ENCODE measurements at places on chromosomes 1 and 21.

GRCh38 chr1:78490861-78491450 lies at the start of gene PTGFR:
Gene PTGFR, plus strand, starts transcription at chr1:78490974. Its CDS starts 1,770 bp downstream, at chr1:78492744.
- DNase-seq = no peak

GRCh38 chr1:194929357-194929756 lies 1678.9 kb downstream of the KCNT2 start:
- DNase-seq = no peak

GRCh38 chr21:14451546-14451945 lies 68.6 kb upstream of the HSPA13 start:
- no peak for DNase-seq

DNA sequence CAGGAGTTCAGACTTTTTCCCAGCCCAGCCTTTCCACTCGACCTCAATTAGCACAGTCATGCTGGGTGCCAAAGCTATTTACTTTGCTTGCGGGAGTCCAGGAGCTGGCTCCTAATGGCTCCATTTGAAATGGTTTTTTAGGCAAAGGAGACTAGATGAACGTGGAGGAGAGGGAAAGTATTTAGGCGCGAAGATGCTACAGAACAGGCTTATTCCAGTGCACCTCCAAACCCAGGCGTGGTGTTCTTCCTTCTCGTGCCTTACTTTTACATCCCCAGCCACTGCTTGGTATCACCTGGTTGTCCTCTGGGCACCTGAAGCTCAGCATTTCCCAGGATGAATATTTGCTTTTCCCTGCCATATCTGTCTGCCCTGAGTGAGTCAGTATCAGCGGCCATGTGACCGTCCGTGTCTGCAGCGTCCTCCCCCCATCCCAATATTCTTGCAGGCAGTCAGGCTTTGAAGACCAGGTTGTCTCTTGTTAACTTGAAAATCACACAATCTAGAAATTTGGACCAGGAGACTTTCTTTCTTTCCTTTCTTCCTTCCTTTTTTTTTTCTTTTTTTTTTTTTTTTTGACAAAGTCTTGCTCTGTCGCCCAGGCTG lies 198.5 kb downstream of the DYRK1A start:
- DNase-seq = no peak

DNA sequence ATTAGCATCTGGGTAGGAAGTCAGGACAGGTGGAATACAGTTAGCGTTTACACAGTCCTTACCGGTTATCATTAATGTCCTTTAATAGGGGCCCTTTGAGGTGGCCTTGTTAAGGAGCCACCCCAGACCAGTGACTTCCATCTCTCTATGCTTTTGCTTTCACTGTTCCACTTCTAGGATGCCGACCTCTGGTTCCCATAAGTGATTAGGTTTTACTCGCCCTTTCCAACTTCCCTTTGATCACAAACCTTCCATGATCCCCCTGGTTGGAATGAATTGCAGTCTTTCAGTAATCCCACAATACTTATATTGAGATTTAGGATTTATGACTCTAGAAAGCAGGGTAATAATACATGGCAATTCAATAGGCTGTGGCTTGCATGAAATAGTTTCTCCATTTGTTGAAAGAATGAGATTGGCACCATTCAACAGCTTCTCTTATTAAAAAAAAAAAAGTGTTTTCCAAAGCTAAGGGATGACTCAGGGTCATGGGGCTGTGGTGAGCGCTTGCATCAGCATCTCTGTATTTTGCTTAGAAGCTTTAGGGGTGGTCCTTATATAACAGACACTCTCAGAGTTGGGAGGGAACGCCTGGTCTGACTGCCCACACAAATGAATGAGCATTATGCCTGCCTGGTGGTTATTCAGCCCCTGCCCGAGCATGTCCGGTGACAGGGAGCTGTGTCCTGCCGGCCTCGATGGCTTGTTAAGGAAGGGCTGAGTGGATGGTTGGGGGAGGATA lies 110.5 kb downstream of the CNIH3 start:
- DNase-seq = no peak

GRCh38 chr1:27098431-27099134 lies 56.3 kb downstream of the SLC9A1 start:
- DNase-seq = no peak

DNA sequence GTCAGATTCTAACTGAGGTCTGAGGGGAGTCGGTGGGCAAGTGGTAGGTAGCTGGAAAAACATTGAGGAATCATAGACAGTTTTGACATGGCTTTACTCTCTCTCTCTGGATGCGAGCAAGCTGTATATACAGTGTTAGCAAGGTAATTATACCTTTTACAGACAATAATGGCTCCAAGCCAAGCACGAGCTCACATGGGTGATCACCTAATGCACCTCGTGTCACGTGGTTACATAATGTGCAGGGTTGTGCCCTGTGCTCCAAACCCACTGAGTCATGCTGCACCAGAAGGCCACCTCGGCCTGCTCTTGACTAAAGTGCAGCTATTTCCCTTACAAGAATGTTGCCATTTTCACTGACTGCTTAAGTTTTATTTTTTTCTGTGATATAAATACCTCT lies 7.6 kb upstream of the CLCA2 start:
- DNase-seq = no peak

- DNase-seq = no peak
These were observed 12.9 kb upstream of the CTBS start for GRCh38 chr1:84587099-84587498.

DNA sequence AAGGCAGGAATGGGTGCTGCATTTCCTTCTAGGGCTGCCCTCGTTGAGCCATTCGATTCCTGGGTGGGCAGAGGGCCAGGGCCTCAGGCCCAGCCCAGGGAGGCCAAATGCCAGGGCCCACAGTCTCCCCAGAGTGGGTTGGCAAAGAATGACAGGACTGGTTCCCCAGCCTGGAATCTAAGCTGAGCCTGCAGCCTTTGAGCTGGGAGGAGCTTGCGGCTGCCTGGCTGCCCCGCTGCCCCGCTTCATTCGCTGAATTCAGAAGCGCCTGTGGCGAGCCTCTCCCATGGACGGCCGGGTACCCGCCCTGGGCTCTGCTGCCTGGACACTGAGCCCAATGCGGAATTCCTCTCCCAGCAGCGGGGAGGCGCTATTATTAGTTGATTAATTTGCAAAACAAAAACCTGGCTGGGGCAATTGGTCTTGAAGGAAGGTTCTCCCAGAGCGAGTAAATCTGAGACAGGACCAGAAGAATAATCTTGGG lies 32.3 kb upstream of the TARDBP start:
- DNase-seq = no peak

GRCh38 chr1:31788138-31788824 lies 24.1 kb upstream of the ADGRB2 start:
- DNase-seq = peak; percentile 98

GRCh38 chr1:187110351-187110750 lies 281.6 kb downstream of the PLA2G4A start:
- no peak for DNase-seq

- no peak for DNase-seq
These were observed 116.0 kb downstream of the PLPP3 start for GRCh38 chr1:56463376-56463775.

GRCh38 chr1:147273409-147274336 lies 31.2 kb downstream of the CHD1L start:
- no peak for DNase-seq

DNA sequence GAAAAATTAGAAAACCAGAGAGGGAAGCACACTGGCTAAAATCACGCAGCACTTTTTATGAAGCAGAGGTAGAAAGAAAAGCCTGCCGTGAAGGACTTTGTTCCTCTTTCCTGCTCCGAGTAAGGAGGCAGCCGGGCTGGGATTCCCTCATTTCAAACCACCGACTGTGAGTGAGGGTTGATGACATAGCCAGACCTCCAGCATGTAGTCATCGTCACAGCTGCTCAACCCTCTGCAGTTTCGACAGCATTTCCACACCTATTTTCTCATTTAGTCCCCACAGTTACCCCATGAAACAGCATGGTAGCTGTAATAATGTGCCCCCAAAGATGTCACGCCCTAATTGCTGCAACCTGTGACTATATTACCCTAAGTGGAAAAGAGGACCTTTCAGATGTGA lies 35.3 kb downstream of the FCRL5 start:
- no peak for DNase-seq

DNA sequence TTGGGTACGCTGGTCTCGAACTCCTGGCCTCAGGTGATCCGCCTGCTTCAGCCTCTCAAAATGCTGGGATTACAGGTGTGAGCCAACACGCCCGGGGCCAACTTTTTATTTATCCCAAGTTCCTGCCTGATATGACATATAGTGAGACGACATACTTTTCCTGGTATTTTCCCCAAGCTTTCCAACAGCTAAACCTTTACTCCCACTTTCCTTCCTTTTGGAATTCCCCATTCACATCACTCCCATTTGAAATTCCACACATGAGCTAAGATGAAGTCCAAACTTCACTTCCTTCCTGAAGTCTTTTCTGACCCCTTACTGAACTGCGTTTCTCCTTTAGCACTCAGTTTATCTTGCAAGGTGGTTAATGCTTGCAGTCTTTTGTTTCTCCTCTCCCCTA lies 64.1 kb downstream of the S1PR1 start:
- DNase-seq = no peak

DNA sequence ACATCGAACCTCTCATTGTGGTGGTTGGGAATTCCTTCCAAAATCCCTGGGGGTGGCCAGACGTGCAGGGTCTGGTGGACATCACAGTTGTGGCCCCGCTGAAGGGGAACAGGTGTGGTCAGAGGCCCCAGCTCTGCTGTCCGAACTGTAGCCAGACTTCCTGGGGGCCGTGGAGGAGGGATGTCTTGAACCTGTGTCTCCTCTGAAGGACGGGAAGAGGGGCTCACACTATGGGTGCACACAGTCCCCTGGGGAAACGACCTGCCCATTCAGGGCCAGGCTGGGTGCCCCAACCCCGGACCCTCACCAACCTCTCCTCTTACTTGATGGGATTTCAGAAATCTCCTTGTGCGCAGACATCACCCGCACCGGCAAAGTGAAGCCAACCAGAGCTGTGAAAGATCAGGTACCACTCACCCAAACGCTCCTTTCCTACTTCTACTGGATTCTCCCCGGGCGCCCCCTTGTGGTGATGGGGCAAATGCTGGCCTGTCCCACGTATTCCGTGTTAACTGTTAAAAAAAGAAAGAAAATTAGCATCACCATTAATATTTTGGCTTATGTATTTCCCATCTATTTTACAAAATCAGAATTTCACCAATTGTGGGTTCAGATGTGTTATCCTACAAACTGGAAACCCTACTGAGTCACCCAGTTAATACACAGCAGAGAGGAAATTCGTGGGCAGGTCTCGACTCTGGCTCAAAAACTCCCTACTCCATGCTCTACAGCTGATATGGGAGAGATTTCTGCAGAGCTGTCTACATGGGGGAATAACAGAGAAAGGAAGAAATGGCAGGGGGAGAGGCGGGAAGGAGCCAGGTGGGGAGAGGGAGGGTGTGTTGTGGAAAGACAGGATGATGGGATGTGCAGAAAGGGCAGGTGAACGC lies 28.1 kb downstream of the PADI4 start:
- peak; percentile 88 for DNase-seq

DNA sequence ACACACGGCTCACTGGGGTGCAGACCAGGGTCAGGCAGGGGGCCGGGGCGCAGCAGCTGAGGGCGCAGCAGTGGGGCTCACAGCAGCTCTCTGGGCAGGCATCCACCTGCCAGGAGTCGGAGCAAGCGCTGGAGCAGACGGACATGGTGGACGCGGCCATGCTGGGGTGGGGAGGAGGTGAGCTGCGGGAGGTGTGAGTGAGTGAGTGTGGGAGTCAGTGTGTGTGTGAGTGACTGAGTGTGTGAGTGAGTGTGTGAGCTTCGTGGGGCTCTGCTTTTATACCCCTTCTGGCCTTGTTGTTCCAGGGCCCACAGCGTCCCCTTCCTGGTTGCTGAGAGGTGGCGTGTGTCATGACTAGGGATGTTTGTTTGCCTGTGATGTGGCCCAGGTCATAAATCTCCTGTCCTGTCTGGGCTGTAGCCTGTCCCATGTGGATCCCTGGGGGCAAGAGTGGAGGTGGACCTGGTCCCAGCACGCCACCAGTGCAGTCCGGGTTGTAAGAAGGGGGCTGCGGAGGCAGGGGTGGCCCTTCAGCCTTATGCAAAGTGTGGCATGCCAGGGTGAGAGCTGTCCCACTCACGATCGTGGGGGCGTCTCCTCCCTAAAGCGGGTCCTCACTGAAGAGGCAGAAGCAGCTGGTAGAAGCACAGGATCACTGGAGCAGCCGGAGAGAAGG lies at the start of gene KRTAP10-1:
Gene KRTAP10-1 (minus strand): TSS at position 205 of the 676 bp plus-strand sequence. CDS start 45 bp downstream, at position 160.
- peak; percentile 7 for DNase-seq

DNA sequence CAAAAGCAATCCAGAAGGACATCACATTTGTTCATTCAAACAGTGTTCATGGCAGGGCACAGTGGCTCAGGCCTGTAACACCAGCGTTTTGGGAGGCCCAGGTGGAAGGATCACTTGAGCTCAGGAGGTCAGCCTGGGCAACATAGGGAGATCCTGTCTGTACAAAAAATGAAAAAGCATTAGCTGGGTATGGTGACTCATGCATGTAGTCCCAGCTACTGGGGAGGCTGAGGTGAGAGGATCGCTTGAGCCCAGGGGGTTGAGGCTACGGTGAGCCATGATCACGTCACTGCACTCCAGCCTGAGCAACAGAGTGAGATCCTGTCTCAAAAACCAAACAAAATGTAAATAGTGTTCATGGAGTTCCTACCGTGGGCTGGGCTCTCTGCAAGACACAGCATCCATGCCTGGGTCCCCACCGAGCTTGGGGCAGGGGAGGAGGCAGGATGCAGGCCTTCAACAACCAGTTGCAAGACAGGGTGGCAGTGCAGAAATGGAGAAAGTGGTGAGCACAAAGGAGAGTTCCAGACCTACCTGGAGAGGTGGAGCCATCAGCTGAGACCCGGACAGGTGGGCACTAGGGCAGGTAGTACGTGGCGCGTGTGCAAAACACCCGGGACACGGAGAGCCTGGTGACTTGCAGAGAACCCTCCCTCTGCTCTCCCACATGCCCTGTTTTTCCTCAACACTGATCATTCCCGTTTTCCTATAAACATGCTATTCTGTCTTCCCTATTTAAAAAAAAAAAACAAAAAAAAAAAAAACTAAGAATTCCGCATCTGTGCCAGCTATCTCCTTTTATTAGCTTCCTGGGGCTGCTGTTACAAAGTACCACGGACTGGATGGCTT lies 138.9 kb downstream of the TOMM20 start:
- DNase-seq = no peak

- no peak for DNase-seq
These were observed 44.1 kb downstream of the PGBD5 start for GRCh38 chr1:230382001-230382491.

GRCh38 chr1:233376382-233377110 lies 49.0 kb downstream of the MAP3K21 start:
- no peak for DNase-seq

DNA sequence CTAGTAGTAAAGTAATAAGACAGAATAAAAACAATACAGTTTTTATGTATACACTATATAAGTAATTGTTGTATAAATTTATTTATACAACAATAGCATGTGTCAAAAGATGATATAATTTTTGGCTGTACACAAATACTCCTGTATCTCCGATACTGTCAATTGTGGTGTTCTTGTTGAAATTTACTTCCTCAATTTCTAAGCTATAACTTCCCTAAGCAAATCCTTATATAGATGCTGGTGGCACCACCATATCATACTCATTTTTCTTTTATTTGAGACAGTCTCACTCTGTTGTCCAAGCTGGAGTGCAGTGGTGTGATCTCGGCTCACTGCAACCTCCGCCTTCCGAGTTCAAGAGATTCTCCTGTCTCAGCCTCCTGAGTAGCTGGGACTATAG lies 141.0 kb upstream of the HP1BP3 start:
- no peak for DNase-seq

Data from stimulated activated CD8-positive, alpha-beta memory T cell treated with anti-CD3 and anti-CD28 coated beads, Interleukin-4, amount 100 ng/mL, for 48 hours (primary cell).